Activated naive CD8-positive, alpha-beta T cell treated with anti-CD3 and anti-CD28 coated beads for 36 hours (primary cell): ENCODE measurements at places on chromosomes 3 and 15. TPM values are rescaled to one million over a fixed set of nuclear protein-coding genes. Genes with fewer than 3 reads are reported as not detected.

RLBP1 gene
- not detected for total RNA-seq

LRRC31 gene
- total RNA-seq, result not detected

COX17 gene
- total RNA-seq, result 85.9 TPM

MITF gene
- 0.06 TPM for total RNA-seq
